Hepatocyte (in vitro differentiated cells): ENCODE measurements at places on chromosomes 4 and X. TPM values are rescaled to one million over a fixed set of nuclear protein-coding genes. Genes with fewer than 3 reads are reported as not detected.

Gene IL9R
- total RNA-seq: 0.12 TPM in 1 of 2 replicates, not detected in the other

GRCh38 chr4:2303121-2303685 lies 41.3 kb upstream of the MXD4 start:
- DNase-seq: no peak

DNA sequence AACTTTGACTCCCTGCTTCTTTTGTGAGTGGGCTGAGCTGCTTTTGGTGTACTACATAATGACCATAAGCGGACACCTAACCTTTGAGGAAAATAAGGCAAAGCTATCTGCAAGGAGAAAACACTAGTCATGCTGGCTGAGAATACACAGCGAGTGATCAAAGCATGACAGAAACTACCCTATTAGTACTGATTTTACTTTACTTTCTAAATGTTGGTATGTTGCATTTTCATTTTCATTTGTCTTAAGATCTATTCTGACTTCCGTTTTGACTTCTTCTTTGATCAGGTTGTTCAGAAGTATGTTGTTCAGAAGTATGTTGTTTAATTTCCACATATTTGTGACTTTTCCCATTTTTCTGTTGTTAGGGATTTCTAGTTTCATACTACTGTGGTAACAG lies 361.1 kb downstream of the TRAM1L1 start:
- no peak for DNase-seq

Gene SRPK3
- 0.08 and 0.20 TPM in 2 replicates for total RNA-seq

Gene SFRP2
- total RNA-seq: 8.0 and 15.0 TPM in 2 replicates

DNA sequence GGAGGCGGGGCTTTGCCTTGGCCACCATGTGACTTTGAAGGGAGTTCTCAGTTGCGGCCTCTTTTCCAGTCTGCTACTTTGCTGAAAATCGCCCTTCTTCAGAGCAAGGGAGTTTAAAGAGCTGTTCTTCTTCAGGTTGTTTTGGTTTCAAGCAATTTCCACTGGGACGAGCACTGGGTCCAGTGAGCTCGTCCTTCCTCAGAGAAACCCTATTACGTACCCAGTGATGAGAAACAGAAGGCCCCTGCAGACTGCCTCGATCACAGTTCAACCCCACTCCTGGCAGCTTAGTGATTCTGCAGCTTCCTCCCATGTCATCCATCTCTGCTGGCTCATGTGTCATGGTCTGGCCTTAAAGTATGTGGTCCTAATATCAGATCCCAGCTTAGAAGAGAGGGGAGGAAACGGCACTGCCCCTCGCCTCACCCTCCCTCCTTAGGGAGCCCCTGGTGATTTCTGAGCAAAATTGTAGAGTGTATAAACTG lies 7.8 kb upstream of the FAM149A start:
- no peak for DNase-seq

DNA sequence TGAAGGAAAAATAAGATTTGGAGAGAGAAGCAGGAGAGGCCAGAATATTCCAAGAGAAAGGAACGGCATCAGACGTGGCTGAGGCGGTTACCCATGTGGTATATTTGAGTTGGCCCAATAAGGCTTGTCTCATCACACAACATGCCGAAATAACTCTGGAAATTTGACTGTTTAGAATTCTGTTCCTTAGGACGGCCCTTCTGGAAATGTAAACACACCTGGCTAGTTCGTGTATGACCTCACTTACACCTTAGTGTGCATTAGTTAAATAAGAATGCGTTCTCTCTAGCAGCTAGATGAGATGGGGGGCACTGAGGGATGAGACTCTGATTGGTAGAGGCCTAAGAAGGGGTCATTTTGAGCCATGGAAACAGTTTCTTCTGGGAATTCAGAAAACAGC lies 33.2 kb upstream of the PLAC1 start:
- no peak for DNase-seq

DNA sequence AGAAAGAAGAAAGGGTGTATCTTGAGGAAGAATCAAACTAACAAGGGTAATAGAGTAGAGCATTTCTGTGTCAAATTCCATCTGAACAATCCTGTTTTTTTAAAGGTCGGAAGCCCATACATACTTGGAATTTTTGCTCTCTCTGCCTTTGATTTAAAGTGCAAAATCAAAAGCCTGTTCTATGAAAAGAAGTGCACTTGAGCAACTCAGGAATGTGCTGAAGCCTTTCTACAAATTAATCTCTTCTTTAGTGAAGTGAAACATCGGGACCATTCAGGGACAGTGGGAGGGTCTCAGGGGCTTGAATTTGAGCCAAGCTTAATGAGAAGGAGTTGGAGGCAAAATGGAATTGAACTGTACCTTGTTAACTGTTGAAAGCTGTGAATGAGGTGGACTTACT lies 1008.5 kb upstream of the LCORL start:
- DNase-seq: no peak

Gene TMSB15C
- 4.6 and 7.5 TPM in 2 replicates for total RNA-seq

- no peak for DNase-seq
These were observed 23.2 kb downstream of the ADD1 start for GRCh38 chr4:2866891-2867290.

DNA sequence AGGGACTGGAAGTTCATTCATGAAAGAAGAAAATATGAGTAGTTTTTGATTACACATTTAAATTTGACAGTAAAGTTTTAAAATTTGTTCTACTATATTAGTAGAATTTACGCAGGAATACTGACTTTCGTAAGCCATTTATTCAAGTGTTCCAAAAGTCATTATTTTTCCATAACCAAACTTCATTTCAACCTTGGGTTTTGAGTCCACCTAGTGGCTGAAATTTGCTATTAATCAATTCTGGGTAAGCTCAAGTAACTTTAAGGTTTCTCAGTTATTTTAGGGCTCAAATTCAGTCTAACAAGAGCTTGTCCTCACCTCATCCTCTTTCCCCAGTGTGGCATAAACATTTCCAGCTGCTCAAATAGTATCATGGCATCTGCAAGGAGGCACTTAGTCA lies 175.4 kb downstream of the SH3BGRL start:
- peak; percentile 16 for DNase-seq

GRCh38 chr4:122901247-122902010 lies 21.0 kb downstream of the NUDT6 start:
- DNase-seq: no peak

DNA sequence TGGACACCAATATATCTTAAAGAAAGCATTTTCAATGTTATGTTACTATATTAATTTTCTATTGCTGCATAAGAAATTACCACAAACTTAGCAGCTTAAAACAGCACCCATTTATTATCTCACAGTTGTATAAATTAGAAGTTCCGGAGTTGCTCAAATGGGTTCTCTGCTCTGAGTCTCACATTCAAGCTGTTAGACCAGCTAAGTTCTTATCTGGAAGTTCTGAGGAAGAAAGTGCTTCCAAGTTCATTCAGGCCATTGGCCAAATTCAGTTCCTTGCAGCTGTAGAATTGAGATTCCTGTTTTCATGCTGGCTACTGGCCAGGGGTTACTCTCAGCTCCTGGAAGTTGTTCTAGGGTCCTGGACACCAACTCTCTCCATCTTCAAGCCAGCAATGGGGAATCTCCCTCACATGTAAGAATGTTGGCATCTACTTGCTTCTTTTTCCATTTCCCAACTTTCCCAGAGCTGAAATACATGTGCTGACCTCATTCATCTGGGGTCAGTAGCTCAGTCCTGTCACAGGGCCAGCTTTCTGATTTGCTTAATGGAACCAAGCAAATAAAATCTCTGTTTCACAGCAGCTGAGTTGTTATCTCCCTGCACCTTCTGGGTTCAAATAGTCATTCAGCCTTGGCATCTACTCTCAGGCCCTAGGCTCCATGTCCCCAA lies 99.6 kb upstream of the INTU start:
- peak; percentile 24 for DNase-seq

GRCh38 chrX:152810403-152810802 lies 20.2 kb downstream of the CETN2 start:
- no peak for DNase-seq

GRCh38 chr4:7032596-7032995 lies 10.6 kb upstream of the TADA2B start:
- no peak for DNase-seq

Gene HTRA3
- total RNA-seq: 17.7 and 19.4 TPM in 2 replicates

GRCh38 chrX:108217876-108218275 lies 126.3 kb downstream of the ATG4A start:
- DNase-seq: no peak

GRCh38 chr4:23202712-23203247 lies 510.0 kb downstream of the GBA3 start:
- no peak for DNase-seq

- peak; percentile 33 for DNase-seq
These were observed 2.5 kb upstream of the CCDC149 start for GRCh38 chr4:24915121-24915922.

Gene PAGE5
- not detected in 2 replicates for total RNA-seq

DNA sequence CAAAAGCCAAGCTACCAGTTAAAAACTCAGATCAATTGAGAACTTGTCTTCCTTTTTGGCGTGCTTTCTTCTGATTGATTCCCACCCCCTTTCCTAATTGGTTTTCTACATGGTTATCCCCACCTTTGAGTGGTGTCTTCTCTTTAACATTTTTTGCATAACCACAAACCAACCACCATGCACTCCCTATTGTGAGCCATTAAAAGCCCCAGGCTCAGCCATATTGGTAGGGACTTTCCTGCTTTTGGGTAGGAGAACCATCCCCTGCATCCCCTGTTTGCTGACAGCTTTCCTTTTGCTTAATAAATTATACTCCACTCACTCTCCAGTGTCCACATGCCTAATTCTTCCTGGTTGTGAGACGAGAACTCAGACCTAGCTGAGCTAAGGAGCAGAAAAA lies 1651.4 kb upstream of the IGFBP7 start:
- DNase-seq: no peak
